ENCODE measurements at places on chromosomes 6 and 20.
A peak's percentile ranks its signal among the peaks of the same experiment; 100 is the strongest.

GRCh38 chr6:42104095-42104803 is 38.2 kb downstream of the C6orf132 start:
- peak; percentile 85 for DNase-seq

GRCh38 chr6:24408719-24409410 is 6.1 kb downstream of the MRS2 start:
- no peak for DNase-seq

DNA sequence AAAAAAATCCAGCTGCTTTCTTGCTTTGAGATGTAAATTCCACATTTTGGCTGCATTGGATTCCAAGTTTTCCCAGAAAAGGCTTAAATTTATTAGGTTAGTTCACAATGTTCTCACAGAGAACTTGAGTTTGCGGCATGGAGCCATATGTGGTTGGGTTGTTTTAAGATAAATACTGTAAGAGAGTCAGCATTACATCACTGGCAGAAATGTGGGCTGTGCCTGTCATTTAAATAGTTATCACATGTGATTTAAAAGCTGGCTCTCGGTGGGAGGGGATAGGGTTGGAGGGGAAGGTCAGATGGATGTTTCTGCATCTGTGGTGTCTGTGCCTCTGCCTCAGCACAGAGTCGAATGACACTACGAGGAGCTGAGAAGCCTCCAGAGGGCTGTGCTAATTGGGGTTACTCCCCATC is 73.8 kb upstream of the SCP2D1 start:
- no peak for DNase-seq

DNA sequence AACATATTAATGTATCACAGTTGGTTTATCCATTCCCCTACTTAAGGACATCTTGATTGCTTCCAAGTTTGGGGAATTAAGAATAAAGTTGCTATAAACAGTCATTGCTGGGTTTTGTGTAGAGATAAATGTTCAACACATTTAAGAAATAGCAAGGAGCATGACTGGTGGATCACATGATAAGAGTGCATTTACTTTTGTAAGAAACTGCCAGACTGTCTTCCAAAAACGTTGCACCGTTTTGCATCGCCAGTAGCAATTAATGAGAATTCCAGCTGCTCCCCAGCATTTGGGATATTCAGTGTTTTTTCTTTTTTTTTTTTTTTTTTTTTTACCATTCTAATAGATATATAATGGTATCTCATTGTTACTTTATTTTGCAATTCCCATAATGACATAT is 695.7 kb upstream of the GJE1 start:
- DNase-seq, result no peak

- no peak for DNase-seq
These were observed 13.3 kb upstream of the BAK1 start for GRCh38 chr6:33593414-33593727.

GRCh38 chr6:30152016-30152673 is 8.9 kb downstream of the TRIM10 start:
- DNase-seq, result no peak

DNA sequence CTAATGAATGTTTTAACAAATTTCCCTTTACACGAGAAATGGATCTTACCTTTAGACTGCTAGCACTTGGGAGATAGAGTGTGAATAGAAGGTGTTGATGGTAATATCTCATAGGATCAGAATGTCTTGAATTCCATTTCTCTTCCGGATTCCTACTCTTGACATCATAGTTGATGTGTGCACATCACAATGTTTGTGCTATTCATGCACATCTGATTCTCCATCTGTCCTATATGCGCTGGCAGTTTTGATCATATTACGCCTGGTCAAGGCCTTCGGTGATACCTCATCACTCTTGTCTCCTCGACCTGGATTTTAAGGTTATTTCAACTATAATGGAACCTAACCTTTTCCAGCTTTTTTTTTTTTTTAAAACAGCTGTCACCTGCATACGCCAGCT is 16.8 kb upstream of the ACAT2 start:
- DNase-seq, result no peak

GRCh38 chr6:108805611-108806167 is 42.5 kb upstream of the ARMC2 start:
- DNase-seq, result no peak

- DNase-seq, result no peak
These were observed 134.2 kb upstream of the IFNGR1 start for GRCh38 chr6:137353346-137353745.

DNA sequence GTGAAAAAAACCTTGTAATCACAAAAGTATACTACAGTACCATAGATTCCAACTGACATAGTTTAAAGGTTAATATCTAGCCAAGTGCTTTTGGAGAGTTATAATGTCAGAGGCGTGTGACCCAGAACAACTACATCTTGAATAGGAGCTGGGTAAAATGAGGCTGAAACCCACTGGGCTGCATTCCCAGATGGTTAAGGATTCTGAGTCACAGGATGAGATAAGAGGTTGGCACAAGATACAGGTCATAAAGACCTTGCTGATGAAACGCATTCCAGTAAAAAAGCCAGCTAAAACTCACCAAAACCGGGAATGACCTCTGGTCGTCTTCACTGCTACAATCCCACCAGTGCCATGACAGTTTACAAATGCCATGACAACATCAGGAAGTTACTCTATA is 22.4 kb upstream of the KIAA0408 start:
- DNase-seq, result no peak

DNA sequence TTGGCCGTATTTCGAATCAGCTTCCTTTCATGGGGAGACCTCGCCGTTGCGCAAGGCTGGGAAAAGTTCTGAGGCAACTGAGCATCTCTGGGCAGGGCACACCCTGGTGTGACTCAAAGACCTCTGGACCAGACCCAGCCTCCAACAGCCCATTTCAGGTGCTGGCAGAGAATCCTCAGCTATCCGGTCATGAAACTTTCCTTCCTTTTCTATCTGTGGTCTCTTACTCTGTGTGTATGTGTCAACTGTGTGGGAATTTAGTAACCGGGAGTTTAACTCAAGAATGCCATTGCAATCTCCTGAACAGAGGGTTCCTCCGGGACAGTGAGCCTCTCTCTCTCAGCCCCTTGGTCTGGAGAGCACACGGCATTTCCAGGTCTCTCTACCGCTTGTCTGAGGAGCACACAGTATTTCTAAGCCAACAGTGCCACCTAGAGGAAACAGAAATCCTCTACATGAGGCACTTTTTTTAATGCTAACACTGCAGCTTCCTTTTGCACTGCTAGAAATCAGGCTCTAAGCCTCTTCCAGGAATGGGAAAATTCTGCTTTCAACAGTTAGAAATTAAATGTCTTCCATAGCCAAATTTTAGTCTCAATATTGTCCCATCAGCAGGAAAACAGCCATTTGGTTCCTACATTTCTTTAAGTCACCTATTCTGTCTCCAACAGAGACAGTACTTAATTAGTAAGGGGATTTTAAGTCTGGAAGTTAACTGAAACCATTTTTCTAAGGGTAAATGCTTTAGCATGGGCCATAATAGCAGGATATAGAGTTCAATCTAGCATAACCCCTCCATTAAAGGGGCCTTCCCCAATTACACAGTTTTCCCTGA is 32.7 kb downstream of the PLN start:
- DNase-seq, result peak; percentile 26

DNA sequence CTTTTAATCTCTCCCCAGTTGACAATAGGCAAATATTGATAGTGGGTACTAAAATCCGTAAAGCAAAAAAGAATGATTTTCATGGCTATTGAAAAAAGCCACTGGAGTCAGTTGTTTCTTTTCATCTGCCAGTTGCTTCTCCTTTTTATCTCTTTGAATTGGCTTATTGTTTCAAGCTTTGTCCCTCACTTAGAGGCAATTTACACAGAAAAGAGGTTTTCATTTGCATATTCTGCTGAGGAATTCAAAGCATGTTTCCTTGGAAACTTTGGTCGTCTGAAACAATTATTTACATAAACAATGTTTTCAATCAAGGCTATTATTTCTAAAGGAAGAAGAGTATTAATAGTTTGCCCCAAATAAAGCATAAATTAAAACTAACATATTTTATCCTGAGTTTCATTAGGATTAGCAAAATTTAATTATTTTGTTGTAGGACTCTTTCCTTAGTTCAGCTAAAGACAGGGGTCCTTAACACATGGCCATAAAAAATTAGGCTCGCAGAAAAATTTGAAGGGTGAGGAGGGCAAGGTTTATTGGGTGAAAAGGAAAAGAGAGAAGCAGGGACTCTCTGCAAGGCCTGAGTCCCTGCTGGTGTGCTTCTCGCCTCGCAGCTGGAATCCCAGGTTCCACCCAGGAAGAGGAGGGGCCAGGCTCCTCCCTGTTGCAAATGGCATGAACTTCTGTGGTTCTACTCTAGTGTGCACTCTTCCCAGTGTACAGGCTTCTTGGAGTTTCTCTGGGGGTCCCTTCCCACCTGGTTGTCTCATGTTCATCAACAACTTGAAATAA is 138.8 kb upstream of the LAMA2 start:
- DNase-seq, result peak; percentile 53

- DNase-seq, result no peak
These were observed 37.4 kb downstream of the RFPL4B start for GRCh38 chr6:112384511-112384910.

GRCh38 chr6:55276745-55277530 is 50.3 kb upstream of the GFRAL start:
- DNase-seq, result peak; percentile 32

- no peak for DNase-seq
These were observed 24.8 kb downstream of the MAN1A1 start for GRCh38 chr6:119324718-119325117.

- no peak for DNase-seq
These were observed 74.4 kb downstream of the NOL4L start for GRCh38 chr20:32510601-32511357.

Measured in WTC11 (cell line).